Stimulated activated CD4-positive, alpha-beta T cell treated with anti-CD3 and anti-CD28 coated beads, Interleukin-4, amount 100 ng/mL, for 48 hours (primary cell): ENCODE measurements at places on chromosomes 7 and 10.

DNA sequence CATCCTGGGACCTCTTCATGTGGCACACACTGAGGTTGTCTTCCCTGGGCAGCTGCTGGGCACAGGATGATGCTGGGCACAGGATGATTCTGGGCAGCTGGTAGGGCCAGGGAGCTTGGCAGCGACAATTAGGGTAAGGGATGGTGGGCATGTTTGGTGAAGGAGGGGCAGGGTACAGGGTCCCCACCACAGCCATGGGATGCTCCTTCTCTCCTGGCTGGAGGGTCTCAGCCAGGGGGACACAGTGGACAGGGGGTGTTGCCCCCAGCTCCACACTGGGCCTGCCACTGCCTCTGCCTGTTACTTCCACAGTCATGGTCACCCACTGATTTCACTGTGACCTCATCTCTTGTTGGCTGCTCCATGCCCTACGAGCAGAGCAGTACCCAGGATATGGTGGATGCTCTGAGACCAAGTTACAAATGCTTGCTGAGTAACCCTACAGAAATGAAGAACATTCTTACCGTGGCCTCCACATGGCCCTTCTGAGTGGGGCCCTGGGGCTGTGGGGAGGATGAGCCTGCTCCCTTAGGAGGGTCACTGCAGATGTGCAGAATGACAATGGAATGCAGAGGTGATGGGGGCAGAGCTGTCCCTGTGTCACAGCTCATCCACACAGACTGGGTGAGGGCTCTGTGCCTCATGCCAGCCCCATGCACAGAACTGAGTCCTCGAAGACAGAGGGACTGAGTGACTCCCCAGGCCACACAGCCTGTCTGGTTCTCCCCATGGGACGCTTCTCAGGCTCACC is 28.4 kb upstream of the RET start:
- no peak for DNase-seq

- DNase-seq: peak; percentile 55
Observed at GRCh38 chr7:155804897-155805825, 7.1 kb downstream of the SHH start.

DNA sequence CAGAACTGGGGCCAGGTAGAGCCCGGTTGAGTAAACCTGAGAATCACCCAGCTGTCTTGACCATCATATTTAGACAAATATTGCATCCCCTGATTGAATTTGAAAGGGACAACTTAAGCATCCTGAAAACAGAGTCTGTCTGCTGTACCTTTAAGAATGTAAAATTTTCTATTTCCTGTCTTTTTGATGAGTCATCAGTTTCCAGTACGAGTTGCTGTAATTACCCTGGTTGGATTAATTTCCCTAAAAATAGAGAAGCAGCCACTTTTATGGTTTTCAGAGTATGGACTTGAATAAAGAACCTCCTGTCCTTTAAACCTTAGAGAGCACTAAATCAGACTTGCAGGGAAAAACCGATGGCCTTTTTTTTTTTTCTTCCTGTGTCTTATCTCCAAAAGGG is 164.6 kb upstream of the SH2B2 start:
- no peak for DNase-seq

- DNase-seq: no peak
Observed at GRCh38 chr7:100093054-100093453, 4.3 kb downstream of the COPS6 start.

- no peak for DNase-seq
Observed at GRCh38 chr10:36116731-36117130, 474.6 kb upstream of the FZD8 start.

GRCh38 chr7:1533547-1534329 is 3.2 kb downstream of the MAFK start:
- no peak for DNase-seq

DNA sequence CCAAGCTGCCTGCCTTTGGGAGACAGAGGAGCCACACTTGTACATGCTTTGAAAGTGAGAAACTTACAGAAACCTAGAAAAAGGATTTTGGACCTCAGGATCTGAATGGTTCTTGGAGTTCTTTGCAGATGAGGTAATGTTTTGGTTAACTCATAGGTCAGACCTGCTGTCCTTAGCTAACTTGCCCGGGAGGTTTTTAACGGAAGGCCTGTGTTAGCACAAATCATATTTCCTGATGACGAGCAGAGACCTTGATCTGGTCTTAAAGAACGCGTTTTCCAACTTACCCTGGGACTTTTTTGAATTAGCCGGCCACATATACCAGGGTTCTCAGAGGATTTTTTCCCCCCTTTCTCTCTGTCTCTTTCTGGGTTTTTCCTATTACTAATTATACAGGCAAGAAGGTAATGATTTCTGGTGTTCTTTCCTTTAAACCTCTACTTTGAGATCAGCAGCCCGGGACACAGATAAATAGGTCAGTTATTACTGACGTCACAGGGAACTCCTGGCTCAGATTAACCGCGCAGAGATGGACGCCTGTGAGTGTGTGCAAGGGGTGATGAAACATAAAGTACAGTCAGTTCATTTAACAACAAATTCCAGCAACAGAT is 101.7 kb upstream of the KLF6 start:
- no peak for DNase-seq

- no peak for DNase-seq
Observed at GRCh38 chr10:33492701-33493345, 158.4 kb upstream of the NRP1 start.

DNA sequence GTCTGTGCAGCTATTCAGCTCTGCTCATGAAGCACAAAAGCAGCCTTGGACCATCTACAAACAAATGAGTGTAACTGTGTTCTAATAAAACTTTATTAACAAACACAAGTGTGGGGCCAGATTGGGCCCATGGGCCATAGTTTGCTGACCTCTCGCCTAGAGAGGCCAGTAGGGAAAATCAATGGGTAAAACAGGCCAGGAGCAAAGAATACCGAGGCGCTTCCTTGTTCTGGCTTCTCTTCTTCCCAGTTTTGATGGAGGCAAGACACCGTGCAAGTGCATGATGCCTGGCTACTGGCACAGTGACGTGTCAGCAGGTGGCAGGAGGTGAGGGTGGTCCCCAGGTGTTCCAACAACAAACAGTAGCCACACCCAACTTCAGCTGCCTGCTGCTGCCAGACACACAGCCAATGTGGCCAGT is 94.3 kb upstream of the SDK1 start:
- DNase-seq: no peak

- no peak for DNase-seq
Observed at GRCh38 chr10:52738951-52739350, 33.6 kb downstream of the MBL2 start.

GRCh38 chr7:106371629-106372028 is 86.8 kb upstream of the NAMPT start:
- no peak for DNase-seq

DNA sequence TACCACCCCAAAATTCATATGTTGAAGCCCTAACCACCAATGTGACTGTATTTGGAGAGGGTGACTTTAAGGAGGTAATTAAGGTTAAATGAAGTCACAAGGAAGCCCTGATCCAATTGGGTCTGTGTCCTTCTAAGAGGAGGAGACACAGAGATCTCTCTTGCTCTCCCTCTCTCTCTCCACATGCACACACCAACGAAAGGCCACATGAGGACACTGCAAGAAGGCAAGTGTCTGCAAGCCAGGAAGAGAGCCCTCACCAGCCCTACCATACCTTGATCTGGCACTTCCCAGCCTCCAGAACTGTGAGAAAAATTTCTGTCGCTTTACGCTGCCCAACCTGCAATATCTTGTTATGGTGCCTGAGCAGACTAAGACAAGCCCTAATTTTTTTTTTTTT is 56.0 kb upstream of the NEBL start:
- DNase-seq: no peak

- DNase-seq: no peak
Observed at GRCh38 chr10:6065406-6065805, 3.2 kb upstream of the IL2RA start.

DNA sequence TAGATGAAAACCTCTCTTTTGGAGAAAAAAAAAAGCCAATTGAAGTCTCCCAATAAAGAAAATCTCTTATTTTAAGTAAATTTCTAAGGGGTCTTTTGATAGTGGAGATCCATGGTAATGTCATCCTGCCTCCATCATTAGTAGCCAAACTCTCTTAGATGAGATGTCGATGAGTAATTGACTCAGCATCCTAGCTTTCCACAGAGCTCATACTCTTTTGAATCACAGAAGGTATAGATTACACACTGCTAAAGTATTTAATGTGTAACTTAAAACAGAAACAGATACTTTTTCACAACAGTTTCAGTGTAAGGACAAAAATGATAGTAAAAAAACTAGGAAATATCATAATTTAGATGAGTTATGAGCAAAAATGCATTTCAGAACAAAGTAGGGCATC is 19.4 kb downstream of the MAGI2 start:
- no peak for DNase-seq
